ENCODE measurements at places on chromosomes 3 and 15.

DNA sequence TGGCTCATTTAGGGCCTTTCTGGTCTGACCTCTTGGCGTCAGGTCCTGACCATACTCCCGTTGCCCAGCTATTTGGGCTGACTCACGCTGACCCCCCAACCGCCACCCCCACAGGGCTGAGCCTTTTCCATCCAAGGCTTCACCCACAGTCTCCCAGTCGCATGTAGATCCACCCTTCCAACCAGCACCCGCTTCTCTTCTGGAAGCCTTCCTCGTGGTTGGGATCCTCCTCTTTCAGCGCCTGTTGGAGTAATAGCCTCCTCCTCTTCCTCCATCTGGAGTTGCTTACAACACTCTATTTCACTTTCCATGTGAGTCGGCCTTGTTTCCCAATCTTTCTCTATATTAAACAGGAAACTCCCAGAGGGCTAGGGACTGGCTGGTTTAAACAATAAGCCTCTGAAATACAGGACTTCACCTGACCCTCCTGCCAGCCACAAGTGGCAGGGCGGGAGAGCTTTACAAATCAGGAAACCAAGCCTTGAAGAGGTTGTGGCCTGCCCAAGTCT is 2.1 kb upstream of the ALAS1 start:
- peaks cover 11% of the 10 kb centered on the region for H3K4me1 ChIP-seq
- no peak overlapping the region for H3K4me3 ChIP-seq
- no peak for DNase-seq
- H3K36me3 ChIP-seq = peaks cover 5% of the 10 kb centered on the region

- no peak for DNase-seq
- no peak overlapping the region for H3K4me3 ChIP-seq
- H3K27me3 ChIP-seq = no peaks in the 10 kb centered on the region
- peaks cover 15% of the 10 kb centered on the region for H3K4me1 ChIP-seq
These were observed 49.0 kb downstream of the DZIP1L start for GRCh38 chr3:138066383-138066782.

DNA sequence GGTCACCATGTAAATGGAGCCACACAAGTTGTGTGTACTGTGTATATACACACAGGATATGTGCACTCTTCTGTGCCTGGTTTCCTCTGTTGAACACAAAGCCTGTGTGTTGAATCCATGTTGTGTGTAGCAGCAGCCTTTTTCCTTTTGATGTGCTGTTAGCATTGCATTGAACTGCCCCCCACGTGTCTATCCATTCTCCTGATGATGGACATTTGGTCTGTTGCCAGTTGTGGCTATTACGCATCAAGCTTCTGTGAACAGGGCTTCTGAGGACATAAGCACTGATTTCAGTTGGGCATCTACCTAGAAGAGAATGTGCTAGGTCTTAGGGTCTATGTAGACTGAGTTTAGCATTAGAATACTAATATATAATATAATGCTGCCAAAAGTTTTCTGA is 77.4 kb downstream of the LSM3 start:
- no peaks in the 10 kb centered on the region for H3K36me3 ChIP-seq
- no peak overlapping the region for H3K27ac ChIP-seq
- H3K4me1 ChIP-seq = peaks cover 8% of the 10 kb centered on the region
- no peak for DNase-seq

GRCh38 chr3:17623464-17623863 is 119.0 kb downstream of the TBC1D5 start:
- no peaks in the 10 kb centered on the region for H3K4me1 ChIP-seq
- H3K27me3 ChIP-seq = no peaks in the 10 kb centered on the region
- H3K36me3 ChIP-seq = peaks cover 3% of the 10 kb centered on the region

DNA sequence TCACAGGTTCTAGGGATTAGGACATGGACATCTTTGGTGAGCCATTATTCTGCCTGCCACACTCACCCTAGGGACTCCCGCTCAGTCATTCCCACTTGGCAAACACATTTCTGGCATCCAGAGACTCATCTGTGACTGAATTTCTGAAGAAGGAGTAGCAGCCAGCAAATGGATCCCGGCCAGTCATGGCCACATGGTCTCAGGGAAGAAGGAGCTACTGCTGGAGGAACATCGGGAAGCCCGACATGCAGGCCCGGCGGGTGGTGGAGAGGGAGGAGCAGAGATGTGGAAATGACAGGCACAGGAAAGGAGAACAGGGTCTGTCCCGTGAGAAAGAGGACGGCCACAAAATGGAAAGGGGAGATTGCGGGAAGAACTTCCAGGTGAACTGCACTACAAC is 65.4 kb downstream of the SEMA5B start:
- H3K4me3 ChIP-seq = no peak overlapping the region
- no peak overlapping the region for H3K27ac ChIP-seq

DNA sequence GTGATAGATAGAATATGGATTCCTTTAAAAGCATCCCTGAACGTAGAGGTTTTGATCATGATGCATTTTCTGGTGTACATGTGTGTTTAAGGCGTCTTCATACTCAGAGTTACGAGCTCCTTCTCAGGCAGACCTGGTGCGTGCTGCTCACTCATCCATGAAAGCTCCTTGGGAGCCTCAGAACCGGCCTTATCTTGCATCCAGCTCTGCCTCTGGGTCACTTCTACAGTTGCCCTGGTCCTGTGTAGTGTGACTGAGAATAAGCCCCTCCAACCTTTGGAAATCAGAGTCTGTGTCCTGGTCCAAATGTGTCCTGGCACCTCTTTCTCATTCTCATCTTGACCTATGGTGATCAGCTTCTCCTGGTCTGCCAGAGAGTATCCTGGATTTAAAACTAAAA is 17.3 kb upstream of the RARRES1 start:
- no peaks in the 10 kb centered on the region for H3K4me1 ChIP-seq
- no peaks in the 10 kb centered on the region for H3K36me3 ChIP-seq
- no peak for DNase-seq
- no peak overlapping the region for H3K27ac ChIP-seq

DNA sequence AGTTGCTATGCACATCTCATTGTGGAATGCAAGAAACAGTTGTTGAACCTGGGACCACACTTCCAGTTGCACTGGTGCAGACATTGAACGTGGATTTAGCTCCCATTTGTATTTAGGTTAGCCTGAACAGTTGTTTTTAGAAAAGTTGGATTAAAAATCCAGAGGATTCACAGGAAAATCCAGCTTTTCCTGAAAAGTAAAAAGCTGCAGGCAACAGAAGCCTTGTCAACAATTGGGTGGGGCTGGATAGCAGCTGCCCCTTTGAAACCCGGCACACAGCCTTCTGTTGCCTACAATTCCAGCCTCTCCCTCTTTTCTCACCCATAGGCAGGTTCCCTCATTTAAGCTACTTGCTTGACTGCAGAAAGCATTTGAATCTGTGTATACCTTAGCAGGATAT is 165.3 kb upstream of the TBL1XR1 start:
- H3K27me3 ChIP-seq = no peaks in the 10 kb centered on the region
- H3K4me1 ChIP-seq = peaks cover 27% of the 10 kb centered on the region
- no peak for DNase-seq

- peaks cover 6% of the 10 kb centered on the region for H3K4me1 ChIP-seq
- no peaks in the 10 kb centered on the region for H3K36me3 ChIP-seq
- DNase-seq = no peak
- H3K4me3 ChIP-seq = no peak overlapping the region
- H3K27me3 ChIP-seq = no peaks in the 10 kb centered on the region
These were observed 110.0 kb downstream of the ATG7 start for GRCh38 chr3:11382146-11382745.

GRCh38 chr15:59434481-59434880 is 3.5 kb upstream of the FAM81A start:
- peaks cover 11% of the 10 kb centered on the region for H3K4me1 ChIP-seq
- no peak overlapping the region for H3K4me3 ChIP-seq
- no peaks in the 10 kb centered on the region for H3K36me3 ChIP-seq
- no peak overlapping the region for H3K27ac ChIP-seq
- DNase-seq = no peak
- peaks cover 35% of the 10 kb centered on the region for H3K27me3 ChIP-seq

- H3K4me1 ChIP-seq = peaks cover 2% of the 10 kb centered on the region
- no peaks in the 10 kb centered on the region for H3K36me3 ChIP-seq
- H3K27me3 ChIP-seq = no peaks in the 10 kb centered on the region
- no peak overlapping the region for H3K4me3 ChIP-seq
- no peak for DNase-seq
These were observed 326.2 kb downstream of the RYR3 start for GRCh38 chr15:33636958-33637357.

DNA sequence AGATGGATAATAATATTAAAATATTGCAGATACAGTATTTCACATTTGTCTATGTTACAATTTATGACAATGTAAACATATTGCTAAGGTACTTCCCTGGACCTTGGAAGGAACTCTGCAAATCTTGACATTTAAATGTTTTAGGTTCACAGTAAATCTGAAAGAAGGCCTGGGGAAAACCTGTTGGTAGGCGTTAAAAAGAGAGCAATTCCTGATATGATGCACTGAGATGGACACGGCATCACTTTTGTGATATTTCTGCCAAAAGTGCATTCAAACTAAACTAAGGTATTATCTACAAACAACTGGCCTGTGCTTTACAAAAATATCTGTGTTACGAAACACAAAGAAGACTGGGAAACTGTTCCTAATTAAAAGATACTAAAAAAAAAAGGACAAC is 6.1 kb upstream of the TP63 start:
- no peaks in the 10 kb centered on the region for H3K36me3 ChIP-seq
- H3K4me3 ChIP-seq = no peak overlapping the region
- no peaks in the 10 kb centered on the region for H3K4me1 ChIP-seq
- no peaks in the 10 kb centered on the region for H3K27me3 ChIP-seq

- DNase-seq = no peak
- H3K36me3 ChIP-seq = no peaks in the 10 kb centered on the region
- H3K4me1 ChIP-seq = no peaks in the 10 kb centered on the region
- H3K27ac ChIP-seq = no peak overlapping the region
- H3K4me3 ChIP-seq = no peak overlapping the region
These were observed 50.1 kb downstream of the KBTBD8 start for GRCh38 chr3:67048067-67048714.

GRCh38 chr3:151166161-151166560 is 36.9 kb downstream of the GPR171 start:
- DNase-seq = no peak
- H3K4me1 ChIP-seq = peaks cover 6% of the 10 kb centered on the region
- peaks cover 9% of the 10 kb centered on the region for H3K36me3 ChIP-seq

- no peaks in the 10 kb centered on the region for H3K27me3 ChIP-seq
- no peak overlapping the region for H3K4me3 ChIP-seq
- H3K36me3 ChIP-seq = no peaks in the 10 kb centered on the region
- DNase-seq = no peak
- H3K27ac ChIP-seq = no peak overlapping the region
These were observed 106.5 kb downstream of the TIGIT start for GRCh38 chr3:114400371-114400770.

- no peaks in the 10 kb centered on the region for H3K27me3 ChIP-seq
- DNase-seq = no peak
- no peak overlapping the region for H3K4me3 ChIP-seq
These were observed 34.0 kb downstream of the FGD5 start for GRCh38 chr3:14852717-14853116.

DNA sequence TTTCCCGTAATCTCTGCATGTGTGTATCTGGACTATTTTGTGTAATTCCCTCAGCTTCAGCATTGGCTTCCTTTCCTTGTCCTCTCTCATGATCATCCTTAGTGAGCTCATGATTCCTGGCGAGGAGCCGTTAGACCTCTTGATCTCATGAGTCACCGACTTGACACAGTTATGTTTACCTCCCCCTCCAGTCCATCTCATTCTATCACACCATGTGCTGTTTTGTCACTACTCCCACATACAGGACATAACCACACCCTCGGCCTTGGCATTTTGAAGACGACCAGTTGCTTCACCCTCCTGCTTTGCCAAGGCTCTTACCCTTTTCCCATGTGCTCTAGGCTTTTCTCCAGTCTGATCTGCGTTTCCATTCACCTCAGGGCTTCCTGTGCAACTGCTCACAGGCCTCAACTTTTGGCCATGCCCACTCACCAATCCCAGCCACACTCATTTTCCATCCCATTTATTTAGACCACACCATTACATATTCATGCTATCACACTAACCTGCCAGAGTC is 41.5 kb downstream of the CP start:
- H3K4me1 ChIP-seq = no peaks in the 10 kb centered on the region
- H3K36me3 ChIP-seq = peaks cover 34% of the 10 kb centered on the region
- no peaks in the 10 kb centered on the region for H3K27me3 ChIP-seq
- no peak overlapping the region for H3K4me3 ChIP-seq
- no peak for DNase-seq

- peaks cover 14% of the 10 kb centered on the region for H3K4me1 ChIP-seq
- H3K36me3 ChIP-seq = no peaks in the 10 kb centered on the region
- no peaks in the 10 kb centered on the region for H3K27me3 ChIP-seq
- no peak overlapping the region for H3K27ac ChIP-seq
- DNase-seq = no peak
- H3K4me3 ChIP-seq = no peak overlapping the region
These were observed 32.4 kb downstream of the TNIK start for GRCh38 chr3:171427771-171428320.

GRCh38 chr15:73328981-73329380 is 39.8 kb downstream of the HCN4 start:
- no peak overlapping the region for H3K4me3 ChIP-seq
- no peaks in the 10 kb centered on the region for H3K27me3 ChIP-seq
- no peak overlapping the region for H3K27ac ChIP-seq
- peaks cover 2% of the 10 kb centered on the region for H3K4me1 ChIP-seq
- H3K36me3 ChIP-seq = peaks cover 4% of the 10 kb centered on the region

GRCh38 chr15:74831813-74832495 is 5.5 kb downstream of the CPLX3 start:
- H3K4me1 ChIP-seq = peaks cover 5% of the 10 kb centered on the region
- no peak for DNase-seq
- no peak overlapping the region for H3K27ac ChIP-seq
- H3K27me3 ChIP-seq = peaks cover 44% of the 10 kb centered on the region

GRCh38 chr3:145678401-145678800 is 482.6 kb downstream of the PLOD2 start:
- H3K36me3 ChIP-seq = no peaks in the 10 kb centered on the region
- no peak overlapping the region for H3K4me3 ChIP-seq
- no peaks in the 10 kb centered on the region for H3K4me1 ChIP-seq
- H3K27me3 ChIP-seq = no peaks in the 10 kb centered on the region
- DNase-seq = no peak

GRCh38 chr3:134315286-134316106 is 58.8 kb downstream of the AMOTL2 start:
- H3K36me3 ChIP-seq = no peaks in the 10 kb centered on the region
- no peaks in the 10 kb centered on the region for H3K27me3 ChIP-seq
- no peak overlapping the region for H3K27ac ChIP-seq
- DNase-seq = no peak
- H3K4me1 ChIP-seq = peaks cover 25% of the 10 kb centered on the region
- H3K4me3 ChIP-seq = no peak overlapping the region

DNA sequence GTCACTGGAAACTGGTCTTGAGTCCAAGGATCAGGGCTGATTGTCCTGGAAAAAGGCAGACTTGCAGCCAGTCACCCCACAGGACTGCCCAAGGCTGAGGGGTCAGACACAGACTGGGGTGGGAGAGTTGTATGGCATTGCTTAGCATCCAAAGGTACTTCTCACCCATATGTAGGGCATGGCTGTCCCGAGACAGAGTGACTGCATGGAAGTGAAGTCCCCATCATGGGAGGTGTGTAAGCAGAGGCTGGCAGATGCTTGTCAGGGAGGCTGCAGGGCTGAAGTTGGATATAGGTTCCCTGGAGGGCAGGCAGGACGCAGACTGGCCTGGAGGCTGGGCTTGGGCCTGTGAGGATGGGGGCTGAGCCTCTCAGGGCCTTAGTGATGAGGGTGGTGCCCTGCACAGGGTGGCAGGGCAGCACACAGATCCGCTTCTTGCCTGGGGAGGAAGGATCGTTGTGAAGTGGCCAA is 31.1 kb downstream of the PSTPIP1 start:
- H3K36me3 ChIP-seq = no peaks in the 10 kb centered on the region
- no peak overlapping the region for H3K27ac ChIP-seq
- no peak overlapping the region for H3K4me3 ChIP-seq
- peaks cover 15% of the 10 kb centered on the region for H3K4me1 ChIP-seq
- DNase-seq = no peak
- peaks cover 20% of the 10 kb centered on the region for H3K27me3 ChIP-seq
